ENCODE measurements at places on chromosomes 2 and 18.

- DNase-seq, result no peak
Observed at GRCh38 chr2:74935975-74936391, 22.5 kb upstream of the POLE4 start.

DNA sequence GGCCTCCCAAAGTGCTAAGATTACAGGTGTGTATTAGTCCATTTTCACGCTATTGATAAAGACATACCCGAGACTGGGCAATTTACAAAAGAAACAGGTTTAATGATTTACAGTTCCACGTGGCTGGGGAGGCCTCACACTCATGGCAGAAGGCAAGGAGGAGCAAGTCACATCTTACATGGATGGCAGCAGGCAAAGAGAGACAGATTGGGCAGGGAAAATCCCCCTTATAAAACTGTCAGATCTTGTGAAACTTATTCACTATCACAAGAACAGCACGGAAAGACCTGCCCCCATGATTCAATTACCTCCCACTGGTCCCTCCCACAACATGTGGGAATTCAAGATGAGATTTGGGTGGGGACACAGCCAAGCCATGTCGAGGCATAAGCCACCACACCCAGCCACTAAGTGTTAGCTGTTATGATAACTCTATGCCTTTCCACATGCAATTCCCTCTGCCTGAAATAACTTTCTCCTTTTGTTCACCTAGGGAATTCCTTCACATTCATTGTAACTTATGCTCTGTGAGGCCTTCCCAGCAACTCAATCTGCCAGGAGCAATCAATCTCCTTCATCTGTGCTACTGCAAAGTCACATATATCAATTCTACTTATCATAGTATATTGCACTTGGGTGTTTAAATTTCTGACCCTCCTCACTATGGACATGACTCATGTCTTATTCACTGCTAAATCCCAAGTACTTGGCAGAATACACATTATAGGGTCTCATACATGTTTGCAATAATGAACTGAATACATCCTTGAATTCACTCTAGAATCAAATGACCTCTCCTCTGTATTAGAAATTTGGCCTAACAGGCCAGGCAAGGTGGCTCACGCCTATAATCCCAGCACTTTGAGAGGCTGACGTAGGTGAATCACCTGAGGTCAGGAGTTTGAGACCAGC is 7.4 kb downstream of the MCEE start:
- no peak for DNase-seq

DNA sequence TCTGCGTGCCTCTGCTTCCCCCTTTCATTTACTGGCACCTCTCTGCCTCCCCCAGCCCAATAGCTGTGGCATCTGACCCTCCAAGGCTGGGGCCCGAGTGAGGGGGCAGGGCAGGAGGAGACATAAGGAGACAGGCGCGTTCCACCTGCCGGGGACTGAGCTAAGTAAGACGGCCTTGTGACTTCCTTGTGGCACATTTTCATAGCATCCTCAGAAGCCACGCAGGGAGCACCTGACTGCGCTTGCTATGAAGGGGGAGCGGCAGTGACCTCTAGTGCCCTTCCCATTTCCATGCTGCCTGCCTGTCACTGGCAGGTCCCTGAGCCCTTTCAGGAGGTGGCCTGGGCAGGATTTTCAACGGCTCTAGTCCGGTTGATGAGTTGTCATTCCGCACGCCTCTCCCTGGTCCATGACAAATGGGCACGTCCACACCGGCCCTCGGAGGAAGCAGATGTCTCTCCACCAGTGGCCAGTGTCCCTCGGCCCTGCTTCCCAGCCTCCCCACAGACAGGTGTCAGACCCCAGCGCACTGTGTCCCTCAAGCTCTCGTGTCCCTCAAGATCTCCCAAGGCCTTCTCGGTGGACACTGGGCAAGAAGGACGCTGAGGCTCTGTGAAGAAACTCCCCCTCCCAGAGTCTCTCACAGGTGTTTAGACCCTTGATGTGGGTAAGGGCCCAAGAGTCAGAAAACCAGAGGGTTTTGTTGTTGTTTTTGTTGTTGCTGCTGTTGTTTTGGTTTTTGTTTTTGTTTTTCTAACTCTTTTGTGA is 42.7 kb downstream of the CYP26B1 start:
- DNase-seq, result no peak

DNA sequence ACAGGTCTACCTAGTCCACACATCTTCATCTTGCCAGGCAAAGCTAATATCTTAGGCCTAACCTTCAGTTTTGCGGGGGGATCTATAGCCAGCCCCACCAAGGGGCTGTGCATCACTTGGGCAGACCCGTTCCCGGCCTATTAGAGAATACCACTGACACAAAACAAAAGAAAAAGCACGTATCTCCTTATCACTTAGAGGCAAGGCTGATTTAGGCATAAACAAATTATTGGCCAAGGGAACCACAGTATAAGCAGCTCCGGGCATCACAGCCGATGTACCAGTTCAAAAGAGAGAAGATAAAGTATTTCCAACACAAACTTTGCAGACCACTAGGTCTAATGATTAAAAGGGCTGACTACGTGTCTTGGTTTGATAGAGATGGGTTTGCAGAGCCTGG is 248.0 kb downstream of the TCF4 start:
- no peak for DNase-seq

DNA sequence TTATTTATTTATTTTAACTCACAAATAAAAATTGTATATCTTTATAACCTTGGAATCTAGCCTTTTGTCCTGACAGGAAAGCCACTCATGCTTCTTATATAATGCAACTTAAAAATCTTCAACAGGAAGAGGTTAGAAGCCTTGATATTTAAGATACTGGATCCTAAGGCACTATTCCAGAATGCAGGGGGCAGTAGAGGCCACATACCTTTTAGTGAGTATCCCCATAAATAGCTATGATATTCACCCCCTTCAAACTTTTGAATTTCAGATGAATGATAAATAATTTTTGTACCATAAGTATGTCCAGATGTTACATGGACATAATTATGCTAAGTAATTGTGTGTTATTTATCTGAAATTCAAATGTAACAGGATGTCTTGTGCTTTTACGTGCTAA is 592.7 kb upstream of the VRK2 start:
- DNase-seq, result no peak

DNA sequence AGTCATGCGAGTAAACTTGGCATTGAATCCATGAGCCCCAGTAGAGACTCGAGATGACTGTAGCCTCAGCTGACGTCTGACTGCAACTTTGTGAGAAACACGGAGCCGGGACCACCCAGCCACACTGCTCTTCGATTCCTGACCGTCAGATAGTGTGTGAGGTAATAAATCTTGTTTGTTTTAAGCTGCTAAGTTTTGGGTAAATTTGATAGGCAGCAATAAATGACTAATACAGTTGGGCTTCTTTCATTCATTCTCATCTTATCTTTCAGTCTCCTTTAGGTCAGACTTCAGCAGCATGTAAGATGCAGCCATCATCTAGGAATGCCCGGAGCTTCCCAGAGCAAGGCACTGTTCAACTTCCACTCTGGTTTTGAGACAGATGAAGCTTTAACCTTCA is 8.0 kb upstream of the KLHL29 start:
- no peak for DNase-seq

GRCh38 chr2:166357068-166357949 is 18.4 kb downstream of the SCN9A start:
- no peak for DNase-seq

DNA sequence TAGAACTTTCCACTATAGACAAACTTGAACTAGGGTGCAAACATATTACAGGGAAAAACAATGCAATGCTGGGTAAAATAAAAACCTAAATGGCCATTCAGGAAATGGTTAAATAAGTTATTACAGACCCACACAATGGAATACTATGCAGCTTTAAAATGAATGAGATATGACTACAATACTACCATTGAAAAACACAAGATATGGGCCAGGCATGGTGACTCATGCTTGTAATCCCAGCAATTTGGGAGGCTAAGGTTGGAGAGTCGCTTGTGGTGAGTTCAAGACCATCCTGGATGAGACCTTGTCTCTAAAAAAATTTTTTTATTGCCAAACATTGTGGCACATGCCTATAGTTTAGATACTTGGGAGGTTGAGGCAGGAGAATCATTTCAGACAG is 6.8 kb downstream of the PECR start:
- DNase-seq, result no peak

- DNase-seq, result no peak
Observed at GRCh38 chr18:37343542-37343851, 222.1 kb downstream of the CELF4 start.

GRCh38 chr2:46512185-46512584 is 32.8 kb downstream of the TMEM247 start:
- no peak for DNase-seq
